Pulmonary artery endothelial cell (primary cell): ENCODE measurements at places on chromosomes 12 and 14. TPM values are rescaled to one million over a fixed set of nuclear protein-coding genes. Genes with fewer than 3 reads are reported as not detected.

GRCh38 chr14:78358591-78358990 lies 188.4 kb downstream of the NRXN3 start:
- no peak for DNase-seq

- no peak for DNase-seq
Measured at GRCh38 chr14:106489112-106489881, 962.9 kb downstream of the TMEM121 start.

DNA sequence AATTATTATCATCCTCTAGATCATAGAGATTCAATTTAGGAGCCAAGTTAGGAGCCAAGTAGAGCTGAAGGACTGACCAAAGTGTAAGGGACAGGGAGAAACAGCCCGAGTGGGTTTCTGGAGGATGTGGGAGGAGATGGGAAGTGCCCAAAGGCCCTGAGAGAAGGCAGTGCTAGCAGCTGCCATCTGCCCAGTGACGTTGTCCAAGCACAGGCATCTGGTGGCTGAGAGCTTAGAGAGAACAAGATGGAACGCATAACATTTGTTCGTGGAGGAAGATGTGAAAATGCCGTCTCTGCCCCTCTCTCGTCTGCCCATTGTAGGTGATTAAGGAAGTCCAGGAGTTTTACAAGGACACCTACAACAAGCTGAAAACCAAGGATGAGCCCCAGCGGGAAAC lies 34.7 kb downstream of the CD9 start:
- no peak for DNase-seq

DNA sequence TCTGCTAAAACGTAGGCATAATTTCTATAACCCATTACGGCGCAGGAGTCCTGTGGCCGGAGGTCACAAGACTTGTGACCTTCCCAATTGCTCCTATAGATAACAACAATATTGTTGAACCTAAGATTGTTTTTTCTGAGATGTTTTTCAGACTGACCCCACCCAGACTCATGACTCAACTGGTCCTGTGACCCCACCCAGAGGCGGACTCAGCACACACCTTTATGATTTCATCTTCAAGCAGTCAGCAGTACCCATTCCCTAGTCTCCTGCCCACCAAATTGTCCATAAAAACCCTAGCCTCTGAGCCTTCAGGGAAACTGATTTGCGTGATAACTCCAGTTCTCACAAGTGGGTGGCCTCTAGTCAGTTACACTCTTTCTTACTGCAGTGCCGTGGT lies 5.9 kb upstream of the PPP4R3A start:
- no peak for DNase-seq

DNA sequence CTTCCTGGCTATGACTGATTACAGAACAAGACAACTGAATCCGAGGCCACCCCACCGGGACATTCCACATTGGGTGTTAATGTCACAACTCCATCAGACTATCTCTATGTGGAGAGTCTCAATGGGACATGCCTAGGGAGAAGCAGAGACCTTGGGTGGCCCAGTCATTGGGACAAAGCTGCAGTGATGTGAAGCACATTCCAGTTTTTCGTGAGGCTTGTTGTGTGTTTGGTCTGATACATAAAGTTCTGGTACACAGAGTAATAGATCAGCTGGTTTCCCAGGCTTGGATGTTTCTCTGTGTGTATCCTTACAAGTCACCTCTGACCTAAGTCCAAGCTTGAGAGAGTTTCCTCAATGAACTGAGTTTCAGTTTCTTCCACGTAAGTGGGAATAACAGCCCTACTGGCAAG lies 42.3 kb downstream of the CPM start:
- DNase-seq = no peak

DNA sequence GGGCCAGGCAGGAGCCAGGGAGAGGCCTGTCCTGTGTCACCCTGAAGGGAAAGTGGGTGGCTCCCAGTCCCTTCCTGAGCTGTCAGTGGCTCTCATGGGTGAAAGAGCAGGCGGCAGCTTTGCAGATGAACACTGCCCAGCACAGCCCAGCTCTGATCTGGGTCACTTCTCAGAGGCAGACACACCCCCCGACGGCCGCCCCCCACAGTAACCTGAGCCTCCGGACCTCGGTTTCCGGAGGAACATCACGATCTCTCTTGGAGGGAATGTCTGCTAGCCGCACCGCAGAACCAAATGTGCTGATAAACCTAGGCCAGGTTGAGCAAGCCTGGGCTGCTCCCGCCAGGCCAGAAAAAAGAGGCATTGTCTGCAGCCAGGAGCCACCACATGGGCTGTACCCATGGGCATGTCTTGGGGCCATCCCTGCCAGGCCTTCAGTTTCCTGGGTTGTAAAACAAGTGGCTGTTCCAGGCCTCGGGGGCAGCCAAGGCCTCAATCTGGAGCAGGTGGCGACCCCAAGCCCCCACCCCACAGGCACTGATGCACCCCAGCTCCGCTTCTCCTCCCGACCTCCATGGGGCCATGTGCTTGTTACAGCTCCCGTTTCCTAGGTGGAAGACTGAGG lies 57.6 kb downstream of the NCOR2 start:
- no peak for DNase-seq

DNA sequence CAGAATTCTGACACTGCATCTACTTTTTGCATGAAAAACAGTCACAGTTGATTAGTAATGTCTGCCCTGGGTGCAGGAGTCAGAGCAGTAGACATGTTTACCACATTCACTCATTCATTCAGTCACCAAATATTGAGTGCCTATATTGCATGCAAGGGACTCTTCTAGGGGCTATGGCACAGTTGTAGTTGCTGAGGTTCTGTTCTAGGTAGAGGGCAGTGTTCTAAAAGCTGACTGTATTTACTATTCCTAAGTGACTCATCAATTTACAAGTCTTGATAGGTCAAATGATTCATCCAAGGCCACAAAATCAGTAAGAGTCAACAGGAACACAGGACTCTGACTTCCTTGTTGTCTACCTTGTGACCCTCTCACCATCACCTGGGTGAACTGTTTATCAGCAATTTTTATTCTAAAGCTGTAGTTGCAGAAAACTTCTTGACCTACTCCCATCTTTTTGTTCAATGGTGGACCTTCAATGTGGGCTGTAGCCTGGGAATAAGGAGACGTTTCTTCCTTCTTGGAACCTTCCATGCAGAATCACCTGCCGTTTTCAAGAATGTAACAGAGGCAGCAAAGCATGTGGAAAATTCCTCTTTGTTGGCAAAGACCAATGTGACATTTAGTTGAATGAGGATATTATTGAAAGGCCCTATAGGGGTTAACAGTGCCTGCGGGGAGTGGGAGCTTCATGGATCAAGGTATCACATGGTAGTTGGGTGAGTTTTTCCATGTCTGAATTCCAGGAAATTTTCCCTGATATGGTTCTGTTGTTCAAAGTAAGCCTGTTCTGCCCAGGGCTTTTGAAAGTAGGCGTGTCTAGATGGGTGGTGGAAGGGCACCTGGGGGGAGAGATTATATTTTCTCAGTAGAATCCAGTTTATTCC lies 223.2 kb downstream of the KTN1 start:
- DNase-seq = no peak

- DNase-seq = no peak
Measured at GRCh38 chr14:96198430-96199130, 6.1 kb upstream of the BDKRB2 start.

The ST8SIA1 gene
- 0.07 and 0.11 TPM in 2 replicates for total RNA-seq

The PAH gene
- not detected in 2 replicates for total RNA-seq

GRCh38 chr12:124088217-124088907 lies 115.3 kb downstream of the ZNF664 start:
- no peak for DNase-seq

The MYF6 gene
- not detected in 2 replicates for total RNA-seq

DNA sequence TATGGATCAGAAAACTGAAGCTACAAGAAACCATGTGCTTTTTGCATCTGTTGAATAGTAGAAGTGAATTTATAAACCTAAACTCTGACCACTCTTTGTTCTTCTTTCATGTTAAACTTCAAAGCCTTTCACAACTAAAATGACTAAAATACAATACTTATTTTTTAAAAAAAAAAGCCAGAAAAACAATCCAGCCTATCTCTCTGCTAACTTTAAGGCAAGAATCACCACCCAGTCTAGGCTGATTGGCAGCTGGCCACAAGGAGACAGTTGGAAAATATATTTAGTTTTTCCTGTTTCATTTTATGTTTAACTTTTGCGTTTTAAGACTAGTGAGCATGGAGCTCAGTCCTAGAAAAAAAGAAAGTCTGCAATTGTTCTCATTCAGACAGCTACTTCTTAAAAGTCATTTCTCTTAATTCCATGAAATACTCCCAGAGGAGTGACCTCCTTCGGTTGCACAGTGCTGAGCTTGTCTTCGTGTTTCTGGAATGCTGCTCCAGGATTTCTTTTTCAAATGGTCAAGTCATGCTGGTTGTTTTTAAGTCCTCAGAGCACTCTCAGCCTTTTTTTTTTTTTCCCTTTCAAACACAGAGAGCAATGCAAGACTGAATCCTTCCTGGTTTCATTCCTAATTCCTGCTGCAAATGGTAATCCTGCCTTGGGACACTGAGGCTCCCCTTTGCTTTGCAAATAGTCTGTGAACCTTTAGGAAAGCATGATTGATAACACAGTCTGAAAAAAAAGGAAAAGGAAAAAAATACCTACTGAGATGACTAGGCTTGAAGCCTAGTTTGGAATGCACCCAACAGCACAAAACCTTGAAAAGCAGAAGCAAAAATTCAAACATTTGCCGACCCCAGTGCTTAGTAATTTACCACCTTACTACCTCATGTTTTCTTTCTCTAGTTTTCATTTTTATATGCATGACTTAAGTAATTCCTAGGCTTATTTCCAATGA lies 233.3 kb upstream of the DAAM1 start:
- DNase-seq = no peak

DNA sequence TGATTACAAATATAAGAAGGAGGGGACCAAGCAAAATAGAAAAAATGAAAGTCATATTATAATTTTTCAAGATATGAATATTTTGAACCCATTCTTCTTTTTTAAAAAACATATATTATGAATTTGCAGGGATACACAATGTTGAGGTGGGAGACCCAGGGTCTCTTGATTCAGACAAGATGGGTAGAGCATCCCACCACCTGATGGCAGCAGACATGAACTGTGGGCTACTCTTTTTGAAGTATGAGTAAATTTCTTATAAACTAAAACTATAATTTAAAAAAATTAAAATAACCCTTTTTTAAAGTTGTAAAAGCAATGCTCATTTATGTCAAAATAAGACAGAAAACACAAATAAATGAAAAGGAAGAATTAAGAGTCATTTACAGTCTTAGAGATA lies 202.7 kb upstream of the PRICKLE1 start:
- DNase-seq = no peak
